ENCODE measurements at places on chromosomes 16 and 17.

DNA sequence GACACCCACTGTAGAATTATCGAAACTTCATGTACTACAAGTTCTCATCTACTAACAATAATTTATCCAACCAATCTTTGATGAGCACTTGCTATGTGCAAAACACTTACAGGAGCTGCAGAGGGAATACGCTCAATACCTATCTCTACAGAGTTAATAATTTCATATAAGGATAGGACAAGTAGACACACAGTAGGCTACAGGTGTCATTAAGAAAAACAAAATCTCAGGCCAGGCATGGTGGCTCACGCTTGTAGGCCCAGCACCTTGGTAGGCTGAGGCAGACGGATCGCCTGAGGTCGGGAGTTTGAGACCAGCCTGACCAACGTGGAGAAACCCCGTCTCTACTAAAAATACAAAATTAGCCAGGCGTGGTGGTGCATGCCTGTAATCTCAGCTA is 91.3 kb upstream of the PLEKHM1 start:
- DNase-seq = no peak

DNA sequence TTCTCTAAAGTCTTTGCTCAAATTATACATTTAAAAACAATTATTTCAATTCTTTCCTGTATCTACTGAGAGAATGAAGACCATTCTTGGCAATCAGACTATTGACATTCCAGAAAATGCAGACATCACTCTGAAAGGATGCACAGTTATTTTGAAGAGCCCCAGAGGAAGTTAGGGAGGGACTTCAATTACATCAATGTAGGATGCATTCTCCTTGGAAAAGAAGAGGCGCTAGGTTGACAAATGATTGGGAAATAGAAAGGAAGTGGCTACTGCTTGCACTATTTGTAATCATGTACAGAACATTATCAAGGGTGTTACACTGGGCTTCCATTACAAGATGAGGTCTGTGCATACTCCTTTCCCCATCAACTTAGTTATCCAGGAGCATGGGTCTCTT is 74.3 kb downstream of the SSH2 start:
- no peak for DNase-seq

GRCh38 chr16:89150090-89150835 is 21.3 kb upstream of the CDH15 start:
- DNase-seq = no peak

DNA sequence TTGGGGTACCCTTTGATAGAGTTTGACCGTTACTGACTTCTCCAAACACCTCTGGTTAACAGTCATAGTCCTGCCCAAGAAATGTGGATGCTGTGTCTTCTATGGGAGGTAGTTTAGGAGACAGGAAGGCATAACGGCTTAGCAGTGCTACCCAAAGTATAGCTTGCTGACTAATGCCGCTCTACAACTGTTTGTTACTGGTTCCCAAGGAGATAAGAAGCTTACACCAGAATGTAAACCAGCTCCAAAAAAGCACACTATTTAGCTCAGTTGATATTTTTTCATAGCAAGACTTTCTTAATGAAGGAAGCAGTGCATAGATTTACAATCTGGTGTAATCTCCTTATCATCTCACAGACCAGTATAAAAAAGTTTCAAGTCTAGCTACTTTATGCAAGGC is 95.7 kb downstream of the HS3ST3B1 start:
- DNase-seq = no peak

- DNase-seq = no peak
Measured at GRCh38 chr16:82895843-82896242, 269.1 kb downstream of the CDH13 start.

DNA sequence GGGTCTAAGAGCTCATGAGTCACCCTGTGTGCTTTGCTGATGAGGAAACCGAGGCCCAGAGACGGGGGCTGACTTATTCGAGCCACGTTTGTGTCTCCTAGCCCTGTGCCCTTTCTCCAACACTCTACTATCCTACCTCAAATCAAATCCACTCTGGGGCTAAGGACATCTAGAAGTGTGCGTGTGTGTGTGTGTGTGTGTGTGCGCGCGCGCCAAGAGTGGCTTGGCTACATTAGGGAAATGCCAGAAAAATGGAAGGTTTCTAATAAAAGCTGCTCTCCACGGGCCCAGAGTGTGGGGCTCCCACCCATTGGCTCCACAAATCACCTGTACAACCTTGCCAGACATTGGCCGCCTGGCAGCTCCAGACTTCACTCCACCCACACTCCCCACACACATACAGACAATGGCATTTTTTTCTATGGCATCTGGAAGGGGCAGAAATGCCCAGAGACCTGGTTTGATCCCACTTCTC is 30.3 kb upstream of the PHOSPHO1 start:
- DNase-seq = no peak

DNA sequence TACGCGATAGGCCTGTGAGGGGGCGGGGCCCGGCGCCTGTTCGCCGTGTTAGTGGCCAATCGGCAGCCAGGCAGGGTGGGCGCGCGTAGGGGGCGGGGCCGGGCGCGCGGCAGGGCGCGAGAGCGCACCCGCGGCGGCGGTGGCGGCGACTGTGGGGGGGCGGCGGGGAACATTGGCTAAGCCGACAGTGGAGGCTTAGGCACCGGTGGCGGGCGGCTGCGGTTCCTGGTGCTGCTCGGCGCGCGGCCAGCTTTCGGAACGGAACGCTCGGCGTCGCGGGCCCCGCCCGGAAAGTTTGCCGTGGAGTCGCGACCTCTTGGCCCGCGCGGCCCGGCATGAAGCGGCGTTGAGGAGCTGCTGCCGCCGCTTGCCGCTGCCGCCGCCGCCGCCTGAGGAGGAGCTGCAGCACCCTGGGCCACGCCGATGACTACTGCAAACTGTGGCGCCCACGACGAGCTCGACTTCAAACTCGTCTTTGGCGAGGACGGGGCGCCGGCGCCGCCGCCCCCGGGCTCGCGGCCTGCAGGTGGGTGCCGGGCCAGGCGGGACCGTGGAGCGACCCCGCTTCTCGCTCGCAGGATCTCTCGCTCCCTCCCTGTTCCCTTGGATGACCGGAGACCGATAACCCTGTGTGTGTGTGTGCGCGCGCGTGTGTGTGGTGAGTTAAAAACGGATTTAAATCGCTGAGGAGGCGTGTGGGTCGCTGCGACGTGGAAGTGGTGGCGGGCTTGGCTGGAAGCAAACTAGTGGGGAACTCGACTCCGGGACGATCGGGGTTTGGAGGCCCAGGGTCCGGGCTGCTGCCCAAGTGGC is at the start of gene NFATC3:
NFATC3 (plus strand) TSS at position 112 of the 813 bp plus-strand sequence; CDS start at position 424, 312 bp downstream.
- DNase-seq = peak; percentile 99

GRCh38 chr16:84044118-84044488 is 1.5 kb upstream of the SLC38A8 start:
- peak; percentile 65 for DNase-seq

Measured in Caco-2 (cell line).